ENCODE measurements at places on chromosomes 6 and 20.

- no peak for DNase-seq
These were observed 149.8 kb downstream of the SH3BGRL2 start for GRCh38 chr6:79780881-79781280.

DNA sequence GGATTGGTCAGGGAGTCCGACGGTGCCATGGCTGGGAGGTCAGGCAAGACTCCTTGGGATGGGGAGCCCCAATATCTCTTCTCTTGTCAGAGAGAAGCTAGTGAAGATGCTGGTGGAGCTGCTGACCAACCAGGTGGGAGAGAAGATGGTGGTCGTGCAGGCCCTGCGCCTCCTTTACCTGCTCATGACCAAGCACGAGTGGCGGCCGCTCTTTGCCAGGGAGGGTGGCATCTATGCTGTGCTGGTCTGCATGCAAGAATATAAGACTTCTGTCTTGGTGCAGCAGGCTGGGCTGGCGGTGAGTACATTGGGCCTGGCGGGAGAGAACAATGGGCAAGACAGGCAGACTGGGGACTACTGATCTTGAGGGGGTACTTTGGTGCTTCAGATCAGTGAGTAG is 10.9 kb downstream of the CUL9 start:
- no peak for DNase-seq

DNA sequence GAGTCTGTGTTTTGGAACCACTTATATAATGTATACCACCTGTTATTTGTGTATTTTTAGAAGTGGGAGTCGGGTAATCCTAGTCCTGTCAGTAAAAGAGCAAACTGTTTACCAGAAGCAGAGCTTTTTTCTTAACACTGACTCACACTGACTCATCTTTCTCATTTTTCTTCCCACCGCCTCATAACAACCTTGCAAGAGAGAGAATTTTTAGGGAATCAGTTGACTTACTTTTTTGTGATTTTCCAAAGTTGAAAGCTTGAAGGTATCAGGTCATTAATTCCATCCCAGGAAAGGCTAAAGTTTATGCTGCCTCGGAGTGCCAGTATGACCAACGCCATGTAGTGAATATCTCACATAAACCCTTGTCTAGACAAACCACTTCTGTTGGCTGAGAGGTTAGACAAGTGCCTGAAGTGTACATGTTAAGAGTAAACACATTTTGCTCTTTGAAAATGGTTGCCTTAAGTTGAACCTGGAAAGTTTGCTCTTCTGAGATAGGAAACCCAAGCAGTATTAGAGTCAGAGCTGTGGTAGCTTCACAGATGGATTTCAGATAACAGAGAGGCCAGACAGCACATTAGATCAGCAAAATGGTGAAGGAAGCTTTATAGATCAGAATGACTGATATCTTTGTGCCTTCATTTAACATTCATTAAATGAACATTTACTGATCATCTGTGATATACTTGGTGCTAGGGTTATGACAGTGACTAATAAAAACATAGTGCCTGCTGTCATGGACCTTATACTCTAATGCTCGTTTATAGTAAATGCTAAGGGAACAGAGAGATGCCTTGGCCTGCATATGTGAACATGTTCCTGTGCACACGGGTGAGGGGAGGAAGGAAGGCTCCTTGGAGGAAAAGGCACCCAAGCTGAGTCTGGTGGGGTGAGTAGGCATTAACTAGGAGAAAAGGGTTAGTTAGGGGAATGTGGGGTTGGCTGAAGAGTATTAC is 29.1 kb upstream of the PKIG start:
- no peak for DNase-seq

- DNase-seq = no peak
These were observed 167.2 kb upstream of the THEMIS start for GRCh38 chr6:128068119-128068479.

GRCh38 chr20:47921408-47921807 is 136.1 kb upstream of the SULF2 start:
- no peak for DNase-seq

GRCh38 chr20:31515775-31516107 is 1.5 kb downstream of the HM13 start:
- no peak for DNase-seq

GRCh38 chr20:1225263-1225782 is 521 bp upstream of the RAD21L1 start:
- DNase-seq = no peak

GRCh38 chr6:157860505-157860991 is 37.5 kb downstream of the SNX9 start:
- DNase-seq = no peak

DNA sequence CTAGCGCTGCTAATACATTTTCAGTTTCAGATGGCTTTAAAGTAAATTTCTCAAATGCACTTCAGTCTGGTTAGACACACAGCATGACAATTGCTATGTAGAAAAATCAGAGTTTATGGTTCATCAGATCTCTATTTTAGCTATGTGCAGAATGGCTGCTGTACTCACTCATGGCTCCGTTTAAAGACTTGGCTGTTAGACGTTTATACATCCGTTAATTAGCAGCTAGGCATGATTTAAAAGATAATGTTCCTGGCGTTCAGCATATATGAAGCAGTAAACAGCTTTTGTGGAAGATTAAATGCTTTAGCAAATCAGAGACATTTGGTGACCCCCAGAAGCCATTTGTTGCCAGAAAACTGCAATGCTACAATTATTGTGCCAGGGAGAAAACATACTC is 350.0 kb upstream of the MANEA start:
- DNase-seq = no peak
